Heart right ventricle (tissue), 16 donors: ENCODE measurements at places on chromosomes 2 and 18. TPM values are rescaled to one million over a fixed set of nuclear protein-coding genes. Genes with fewer than 3 reads are reported as not detected.

DNA sequence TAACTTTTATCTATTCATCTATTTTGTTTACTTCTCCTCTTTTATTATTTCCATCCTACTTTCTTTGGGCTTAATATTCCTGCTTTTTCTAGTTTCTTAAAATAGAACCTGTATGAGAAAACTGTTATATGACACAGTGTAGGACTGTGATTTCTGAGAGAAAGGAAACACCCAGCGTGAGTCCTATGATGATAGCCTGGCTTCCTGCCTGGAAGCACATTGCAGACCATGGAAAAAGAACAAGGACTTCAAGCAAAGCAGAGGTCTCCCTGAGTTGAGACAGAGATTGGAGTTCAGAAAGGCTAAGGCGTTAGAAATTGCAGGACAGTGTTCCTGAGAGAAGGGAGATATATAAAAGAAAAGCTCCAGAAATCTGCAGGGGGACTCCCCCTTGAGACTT is 7.8 kb downstream of the RBM44 start:
- DNase-seq = no peak

- no peak for DNase-seq
Measured at GRCh38 chr2:100135415-100135814, 7.0 kb downstream of the AFF3 start.

Gene CACNB4
- total RNA-seq = 0.29 TPM

Gene DPP4
- total RNA-seq = 1.7 TPM

- DNase-seq = no peak
Measured at GRCh38 chr2:100036793-100037192, 105.6 kb downstream of the AFF3 start.

DNA sequence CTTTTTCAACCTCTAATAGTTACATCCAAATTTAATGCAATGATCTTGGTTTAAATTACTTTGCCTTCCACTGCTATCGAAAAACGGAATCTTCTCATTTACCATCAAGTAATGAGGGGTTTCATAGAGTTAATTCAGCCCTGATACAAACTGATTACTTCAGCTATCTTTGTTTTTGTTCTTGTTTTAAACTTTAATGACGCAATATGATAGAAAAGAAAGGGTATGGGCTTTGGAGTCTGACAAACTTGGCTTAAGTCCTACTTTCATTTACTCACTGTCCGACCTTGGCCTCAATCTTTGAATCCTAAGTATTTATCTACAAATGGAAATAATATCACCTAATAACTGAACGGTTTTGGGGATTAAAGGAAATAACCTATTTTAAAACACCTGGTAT is 16.1 kb downstream of the ADAM17 start:
- DNase-seq = no peak

Gene ALPG
- not detected for total RNA-seq

Gene POMC
- 9.5 TPM for total RNA-seq

Gene RASGRP3
- total RNA-seq = 46.9 TPM

Gene RSAD2
- 4.1 TPM for total RNA-seq

Gene CCDC74B
- 0.25 TPM for total RNA-seq
